ENCODE measurements at places on chromosomes 16 and 17. TPM values are rescaled to one million over a fixed set of nuclear protein-coding genes. Genes with fewer than 3 reads are reported as not detected.

Gene TMEM88
- total RNA-seq = 0.69 TPM

Gene TXNDC11
- 37.2 TPM for total RNA-seq

Gene ALOX15B
- total RNA-seq = not detected

Gene ZNF385C
- 0.13 TPM for total RNA-seq

Gene STH
- total RNA-seq = not detected

All from A549 treated with CpdA at 1 μM for 4 hours (cell line).